ENCODE measurements at places on chromosomes 11 and 22.

GRCh38 chr11:60810569-60810968 is 25.4 kb downstream of the MS4A10 start:
- no peak for DNase-seq

GRCh38 chr11:130737041-130737830 is 179.0 kb downstream of the SNX19 start:
- no peak for DNase-seq

DNA sequence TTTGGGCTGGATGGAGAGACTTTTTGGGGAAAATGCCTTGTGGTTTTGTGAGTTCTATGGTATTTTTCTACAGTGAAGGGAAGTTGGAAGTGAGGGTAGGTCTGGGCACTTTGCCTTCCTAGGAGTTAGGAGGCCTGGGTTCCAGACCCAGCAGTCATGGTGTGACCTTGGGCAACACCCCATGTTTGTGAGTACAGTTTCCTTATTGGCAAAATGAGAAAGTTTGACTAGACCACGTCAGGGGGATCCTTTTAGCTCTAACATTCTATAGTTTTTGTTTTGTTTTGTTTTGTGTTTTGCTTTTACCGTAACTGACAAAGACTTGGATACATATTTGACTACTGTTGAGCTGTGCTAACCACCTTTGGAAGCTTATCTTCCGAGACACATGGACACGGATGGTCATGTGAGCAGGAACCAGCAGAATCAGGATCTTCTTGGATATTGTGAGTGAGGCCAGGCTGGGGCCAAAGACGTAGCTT is 109.0 kb downstream of the PKNOX2 start:
- no peak for DNase-seq

DNA sequence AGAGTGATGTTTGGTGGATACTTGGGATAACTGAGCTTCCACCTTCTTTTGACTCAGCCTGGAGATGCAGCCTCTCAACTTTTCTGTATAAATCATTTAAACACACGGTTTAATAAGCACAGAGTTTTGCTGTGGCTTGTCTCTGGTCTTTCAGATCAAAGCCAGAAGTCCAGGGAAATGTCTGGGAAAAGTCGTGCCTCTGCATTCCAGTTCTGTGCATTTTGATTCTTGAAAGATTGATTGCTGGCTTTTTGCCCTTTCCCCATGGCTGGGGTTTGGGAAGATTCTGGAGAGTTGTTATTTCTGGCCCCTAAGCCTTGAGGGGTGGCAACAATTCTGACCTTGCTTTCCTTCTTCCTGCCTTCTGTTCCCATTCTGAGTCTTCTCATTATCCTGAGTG is 154.1 kb downstream of the COMMD9 start:
- no peak for DNase-seq

DNA sequence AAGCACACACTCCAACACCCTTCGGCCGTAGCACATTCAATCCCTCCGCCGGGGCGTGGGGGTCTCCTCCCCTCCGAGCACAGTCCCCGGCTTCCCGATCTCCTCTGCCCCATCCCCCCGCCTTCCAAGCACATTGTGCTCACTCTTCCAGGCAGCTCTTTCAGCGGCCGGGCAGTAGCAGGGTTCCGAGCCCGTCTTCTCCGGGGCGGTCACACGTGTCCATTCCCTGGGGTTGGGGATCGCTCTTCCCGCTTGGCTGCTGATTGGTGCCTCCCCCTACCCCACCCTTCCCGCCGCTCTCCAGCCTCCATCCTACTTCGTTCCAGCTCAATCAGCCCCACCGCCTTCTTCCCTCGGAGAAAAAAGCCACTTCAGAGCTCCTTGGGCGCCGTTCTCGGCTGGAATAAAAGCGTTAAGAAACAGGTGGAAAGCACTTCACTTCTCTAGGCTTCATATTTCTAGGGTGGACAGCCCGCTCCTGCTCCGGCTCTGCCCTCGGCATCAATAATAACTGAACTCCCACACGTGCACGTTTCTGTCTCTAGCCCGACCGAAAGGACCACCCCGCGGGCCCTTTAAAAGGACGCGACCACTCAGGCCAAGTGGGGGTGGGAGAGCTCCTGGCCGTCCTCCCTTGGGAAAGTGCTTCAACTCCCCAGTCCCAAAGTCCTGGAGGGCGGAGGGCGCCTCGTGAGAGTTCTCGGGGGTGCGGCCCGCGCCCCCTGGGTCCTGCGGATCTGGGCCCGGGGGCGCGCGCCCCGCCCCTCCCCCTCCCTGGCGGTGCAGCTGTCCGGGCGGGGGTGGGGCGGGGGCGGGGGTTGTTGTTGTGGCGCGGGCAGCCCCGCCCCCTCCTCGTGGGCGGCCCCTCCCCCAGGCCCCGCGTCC is 464 bp upstream of the CECR2 start:
- peak; percentile 94 for DNase-seq

- no peak for DNase-seq
These were observed 45.4 kb downstream of the YAP1 start for GRCh38 chr11:102155676-102156075.
